ACHN (cell line): ENCODE measurements at places on chromosomes 6 and 20.

DNA sequence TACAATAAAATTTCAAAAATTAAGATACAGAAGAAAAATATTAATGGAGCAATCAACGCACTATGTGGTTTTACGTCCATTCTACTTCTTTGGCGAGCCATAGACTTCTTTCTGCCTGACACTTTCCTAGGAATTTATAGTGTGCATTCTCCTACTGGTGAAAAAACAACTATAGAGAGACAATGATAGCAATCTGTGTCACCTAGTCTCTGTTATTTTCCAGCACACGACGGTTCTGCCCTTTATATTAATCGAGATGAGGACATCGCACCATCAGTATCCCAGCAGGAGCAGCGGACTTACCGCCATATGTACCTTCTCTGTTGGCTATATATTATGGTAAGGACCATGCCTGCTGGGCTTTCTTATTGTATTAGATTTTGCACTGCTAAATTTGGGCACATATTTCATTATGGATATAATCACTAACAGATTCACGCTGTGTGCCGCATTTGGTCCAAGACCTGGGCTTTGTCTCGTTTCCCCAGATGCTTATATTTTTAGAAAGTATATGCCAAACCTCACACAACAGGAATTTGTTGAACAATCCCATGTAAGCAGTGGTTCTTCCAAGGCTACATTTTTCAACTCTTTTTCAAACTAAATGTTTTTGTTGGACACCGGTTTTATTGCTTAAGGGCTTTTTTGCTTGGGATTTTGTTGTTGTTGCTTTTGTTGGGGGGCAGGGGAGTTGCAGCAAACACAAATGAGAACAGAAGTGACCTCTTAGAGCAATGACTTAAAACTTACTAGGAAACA is 166.4 kb downstream of the ADAT2 start:
- DNase-seq: no peak

DNA sequence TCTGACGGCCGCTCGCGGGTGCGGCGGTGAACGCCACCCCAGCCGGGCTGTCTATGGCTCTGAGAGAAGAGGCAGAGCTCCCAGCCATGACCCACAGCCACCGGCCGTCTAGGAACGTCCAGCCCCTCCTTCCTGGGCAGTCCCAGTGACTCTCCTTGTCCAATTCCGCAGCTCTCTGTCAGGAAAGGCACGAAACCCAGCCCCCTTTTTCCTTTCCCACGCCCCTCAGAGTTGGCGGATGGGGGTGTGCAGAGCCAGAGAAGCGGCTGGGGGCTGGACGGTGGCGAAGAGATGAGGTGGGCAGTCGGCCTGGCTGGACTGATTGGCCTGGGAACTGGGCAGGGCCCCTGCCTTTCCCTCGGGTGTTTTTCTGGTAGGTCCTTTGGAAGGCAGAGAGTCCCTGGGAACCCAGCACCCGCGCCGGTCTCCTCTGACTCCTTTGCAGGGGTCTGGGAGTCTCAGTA is 1.5 kb downstream of the EBF4 start:
- DNase-seq: no peak

DNA sequence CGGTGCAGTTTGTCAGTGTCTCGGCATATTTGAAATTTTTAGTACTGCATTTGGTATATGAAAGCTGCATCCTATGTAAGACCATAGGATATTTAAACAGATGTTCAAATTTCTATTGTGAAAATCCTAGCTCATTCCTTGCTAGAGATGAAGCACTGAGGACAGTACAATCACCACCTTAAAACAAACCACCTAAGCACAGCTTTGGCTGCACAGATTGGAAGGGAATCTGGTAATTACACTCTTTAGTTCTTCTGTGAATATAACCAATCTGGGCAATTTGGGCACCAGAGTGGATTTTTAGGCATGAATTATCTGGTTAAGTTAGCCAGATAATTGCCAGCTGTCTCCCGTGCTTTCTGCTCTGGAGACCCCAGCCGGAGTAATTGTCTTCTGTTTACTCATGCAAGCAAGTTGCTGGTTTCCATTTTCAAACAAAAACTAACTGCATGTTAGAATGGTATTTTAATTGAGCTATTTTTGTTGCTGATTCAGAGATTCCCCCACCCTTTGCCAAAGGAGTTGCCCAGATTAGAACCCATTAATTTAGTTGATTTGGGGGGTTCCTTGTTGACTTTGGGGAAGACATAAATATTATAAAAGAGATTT is 36.9 kb downstream of the E2F3 start:
- no peak for DNase-seq

GRCh38 chr6:20203561-20204511 is 8.4 kb downstream of the MBOAT1 start:
- DNase-seq: no peak

GRCh38 chr20:59006864-59007664 is at the start of gene CTSZ:
Gene CTSZ, minus strand, starts transcription at chr20:59007254. Its CDS starts 126 bp downstream, at chr20:59007128.
- DNase-seq: peak; percentile 51

- peak; percentile 29 for DNase-seq
These were observed 65.4 kb upstream of the ZNFX1 start for GRCh38 chr20:49343246-49343645.

GRCh38 chr6:15038013-15038791 is 207.7 kb upstream of the JARID2 start:
- DNase-seq: no peak

DNA sequence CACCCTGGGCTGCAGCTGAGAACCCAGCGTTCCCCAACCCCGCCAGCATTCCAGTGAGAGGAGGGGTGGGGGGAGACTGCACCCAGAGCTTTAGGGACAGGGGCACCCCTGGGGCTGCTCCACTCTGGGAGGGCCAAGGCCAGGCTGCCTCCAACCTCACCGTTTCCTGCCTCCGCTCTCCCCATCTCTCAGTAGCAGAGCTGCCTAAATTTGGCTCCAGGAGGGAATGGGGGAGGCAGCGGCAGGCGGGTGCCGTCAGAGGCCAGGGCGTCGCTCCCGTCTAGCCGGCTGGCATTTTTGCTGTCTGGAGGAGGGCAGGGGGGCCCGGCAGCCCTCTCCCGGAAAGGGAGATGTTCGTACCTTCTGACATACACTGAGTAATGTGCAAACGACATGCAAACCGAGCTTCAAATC is 46.6 kb downstream of the NOL4L start:
- no peak for DNase-seq

DNA sequence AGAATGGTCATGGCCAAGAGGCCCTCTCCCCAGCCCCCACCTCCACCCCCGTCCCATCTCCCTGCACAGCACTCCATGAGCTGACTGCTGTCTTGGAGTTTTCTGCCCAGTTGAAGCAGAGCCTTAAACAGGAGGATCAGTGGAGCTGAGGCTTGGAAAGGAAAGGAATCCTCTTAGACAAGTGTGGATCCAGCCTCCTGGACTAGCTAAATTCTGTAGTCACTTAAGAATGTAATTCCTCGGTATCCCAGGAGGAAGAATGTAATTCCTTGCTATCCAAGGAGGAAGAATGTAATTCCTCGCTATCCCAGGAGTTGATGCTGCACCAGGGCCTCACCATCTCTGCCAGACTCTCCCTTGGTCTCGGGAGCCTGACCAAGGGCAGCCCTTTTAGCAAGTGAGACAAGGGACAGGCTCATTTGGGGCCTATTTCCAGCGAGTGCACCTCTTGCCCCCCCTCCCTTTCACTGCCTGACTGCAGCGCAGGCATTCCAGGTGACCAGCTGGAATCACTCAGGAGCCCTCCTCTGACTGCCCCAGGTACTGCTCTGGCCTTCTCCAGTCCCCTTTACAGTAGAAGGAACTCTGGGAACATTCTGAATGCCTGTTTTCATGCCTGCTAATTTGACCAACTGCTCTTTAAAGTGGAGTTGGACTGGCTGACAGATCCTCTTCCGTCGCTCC is 76.2 kb downstream of the TCP11 start:
- DNase-seq: no peak

- DNase-seq: no peak
These were observed 10.6 kb downstream of the PDYN start for GRCh38 chr20:1983301-1983700.

- DNase-seq: no peak
These were observed 14.7 kb downstream of the SLC13A3 start for GRCh38 chr20:46636514-46636913.

- DNase-seq: no peak
These were observed 1.9 kb downstream of the SLC32A1 start for GRCh38 chr20:38725931-38726803.

DNA sequence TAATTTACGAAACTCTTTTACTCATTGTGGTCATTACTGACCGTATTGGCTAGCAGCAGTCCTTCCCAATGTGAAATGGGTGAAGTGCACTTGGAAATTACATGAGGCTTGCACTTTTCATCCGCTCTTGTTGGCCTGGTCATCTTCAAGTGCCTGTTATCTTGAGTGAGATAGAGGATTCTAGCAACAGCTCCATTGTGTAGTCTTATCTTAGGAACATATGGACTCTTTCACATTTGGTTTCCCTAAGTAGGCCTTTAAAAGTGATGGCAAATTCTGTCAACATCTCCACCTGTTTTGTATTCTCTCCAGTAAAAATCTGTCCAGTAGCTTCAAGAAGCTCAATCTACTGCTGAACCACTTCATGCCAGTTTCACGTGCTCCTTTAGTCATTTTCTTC is 114.8 kb upstream of the MARCKS start:
- DNase-seq: no peak

DNA sequence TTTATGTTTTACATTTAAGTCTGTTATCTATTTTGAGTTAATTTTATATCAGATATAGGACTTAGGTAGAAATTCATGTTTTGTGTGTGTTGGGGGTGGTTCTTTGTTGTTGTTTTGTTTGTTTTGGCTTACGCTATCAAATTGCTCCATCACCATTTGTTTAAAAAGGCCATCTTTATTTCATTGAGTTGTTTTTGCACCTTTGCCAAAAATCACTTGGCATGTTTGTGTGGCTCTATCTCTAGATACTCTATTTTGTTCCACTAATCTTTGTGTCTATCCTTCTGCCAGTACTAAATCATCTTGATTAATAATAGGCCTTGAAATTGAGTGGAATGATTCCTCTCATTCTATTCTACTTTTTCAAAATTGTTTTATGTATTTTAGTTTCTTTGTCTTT is 7.4 kb downstream of the CYP39A1 start:
- DNase-seq: no peak

- no peak for DNase-seq
These were observed 216.4 kb downstream of the ANKRD60 start for GRCh38 chr20:58011947-58012610.

DNA sequence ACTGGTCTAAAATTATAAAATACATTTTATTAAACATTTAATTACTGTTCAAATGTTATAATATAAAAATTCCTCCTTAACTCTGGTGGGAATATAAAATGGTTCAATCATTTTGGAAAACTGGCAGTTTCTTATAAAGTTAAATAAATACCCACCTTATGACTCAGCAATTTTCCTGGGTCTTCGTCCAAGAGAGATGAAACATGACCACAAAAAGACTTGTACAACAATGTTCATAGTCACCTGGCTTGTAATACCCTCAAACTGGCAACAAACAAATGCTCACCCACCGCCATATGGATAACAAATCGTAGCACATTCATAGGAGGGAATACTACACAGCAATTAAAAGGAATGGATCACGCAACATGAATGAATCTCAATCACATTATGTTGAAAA is 66.0 kb upstream of the RIN2 start:
- DNase-seq: no peak

DNA sequence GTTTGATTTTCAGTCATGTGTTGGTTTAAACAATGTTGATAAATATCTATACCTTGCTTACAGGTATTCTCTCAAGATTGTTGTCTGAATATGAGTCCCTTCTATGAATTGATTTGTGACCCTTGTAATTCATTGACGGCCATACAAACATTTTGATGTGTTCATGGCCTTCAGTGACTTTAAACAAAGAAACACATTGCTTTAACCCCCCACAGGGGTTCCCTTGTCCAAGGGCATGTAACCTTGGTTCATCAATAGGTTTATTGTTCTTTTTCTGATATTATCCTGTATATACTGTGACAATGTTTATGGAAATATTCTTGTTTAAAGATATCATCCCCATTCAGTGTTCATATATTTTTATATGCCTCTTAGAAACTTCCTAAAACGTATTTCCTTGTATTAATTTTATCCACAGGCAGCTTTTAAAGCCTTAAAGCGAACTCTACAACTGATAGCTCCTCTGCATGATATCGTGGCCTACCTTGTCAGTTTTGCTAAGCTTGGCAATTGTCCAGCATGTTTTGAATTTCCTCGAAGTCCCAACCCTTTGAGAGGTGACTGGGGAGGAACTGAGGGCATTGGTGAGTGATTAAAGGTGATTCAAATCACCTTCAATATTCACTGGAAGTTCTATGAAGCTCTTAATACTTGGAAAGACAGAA is 87.0 kb downstream of the CD164 start:
- DNase-seq: no peak

- no peak for DNase-seq
These were observed 44.4 kb downstream of the RNF144B start for GRCh38 chr6:18431581-18431980.

DNA sequence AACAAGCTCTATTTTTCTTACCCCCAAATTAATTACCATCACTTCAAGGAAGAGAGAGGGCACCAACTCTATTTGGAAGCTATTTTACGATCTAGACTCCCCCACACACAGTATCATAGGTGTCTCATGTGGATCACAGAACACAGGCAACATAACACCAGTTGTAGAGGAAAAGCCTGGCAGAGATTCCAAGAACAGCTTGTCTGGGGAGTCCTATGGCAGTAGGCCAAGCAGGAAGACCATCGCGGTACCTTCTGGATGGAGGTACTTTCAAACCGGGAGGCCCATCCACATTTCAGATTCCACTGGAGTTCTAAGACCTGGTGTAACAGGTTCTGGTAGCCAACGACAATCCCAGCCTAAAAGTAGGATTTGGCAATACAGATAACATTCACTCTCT is 37.6 kb upstream of the SPDEF start:
- DNase-seq: no peak

DNA sequence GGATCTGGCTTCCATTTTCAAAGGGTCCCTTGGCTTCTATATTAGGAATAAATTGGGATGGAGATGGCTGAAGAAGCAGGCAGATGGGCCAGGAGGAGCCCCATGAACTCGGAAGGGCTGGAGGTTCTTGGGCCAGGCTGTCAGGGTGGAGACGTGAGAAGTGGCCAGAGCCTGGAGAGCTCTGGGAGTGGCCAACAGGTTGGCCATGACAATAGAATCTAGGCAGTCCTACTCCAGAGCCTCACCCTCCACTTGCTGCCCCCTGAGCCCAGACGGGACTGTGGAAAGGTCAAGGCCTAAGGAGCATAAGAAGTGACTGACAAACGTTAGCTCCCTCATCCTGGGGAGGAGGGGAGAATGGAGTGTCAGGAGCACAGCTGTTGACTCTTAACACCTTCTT is 62.1 kb downstream of the STK35 start:
- DNase-seq: no peak

DNA sequence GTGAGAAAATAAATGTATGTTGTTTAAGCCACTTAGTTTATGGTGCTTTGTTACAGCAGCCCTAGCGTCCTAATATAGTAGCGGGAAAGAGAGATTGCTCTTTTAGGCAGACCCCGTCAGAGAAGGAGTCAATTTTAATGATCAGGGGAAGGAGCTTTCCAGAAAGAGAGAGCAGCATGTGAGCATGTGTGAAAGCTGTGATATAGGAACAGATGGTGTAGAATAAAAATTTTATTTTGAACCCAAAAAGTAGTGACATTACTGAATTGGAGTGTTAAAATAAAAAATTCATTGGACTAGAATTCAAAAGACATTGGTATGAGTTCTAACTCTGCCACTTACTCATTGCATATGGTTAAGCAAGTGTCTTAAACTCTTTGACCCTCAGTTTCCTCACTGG is 119.8 kb downstream of the PDE7B start:
- DNase-seq: no peak
